ENCODE measurements at places on chromosomes 5 and 9. TPM values are rescaled to one million over a fixed set of nuclear protein-coding genes. Genes with fewer than 3 reads are reported as not detected.

SPRY4 gene
- 1.3 TPM for total RNA-seq

INSL6 gene
- total RNA-seq, result not detected

CARTPT gene
- not detected for total RNA-seq

PHF24 gene
- not detected for total RNA-seq

FCN2 gene
- not detected for total RNA-seq

IFNA2 gene
- not detected for total RNA-seq

C5orf46 gene
- not detected for total RNA-seq

CFAP77 gene
- total RNA-seq, result not detected

COL15A1 gene
- 0.10 TPM for total RNA-seq

RNF183 gene
- not detected for total RNA-seq

GPR151 gene
- not detected for total RNA-seq

MORN5 gene
- total RNA-seq, result not detected

AMBP gene
- total RNA-seq, result not detected

PDZD2 gene
- not detected for total RNA-seq

SPAAR gene
- not detected for total RNA-seq

PCDHA3 gene
- not detected for total RNA-seq

SLC6A19 gene
- total RNA-seq, result not detected

TEX48 gene
- 0.55 TPM for total RNA-seq

MEIKIN gene
- 1.5 TPM for total RNA-seq

SLC35A4 gene
- 80.4 TPM for total RNA-seq

CAMK2A gene
- total RNA-seq, result not detected

FCHO2 gene
- total RNA-seq, result 1.4 TPM

DELE1 gene
- 85.8 TPM for total RNA-seq

CKS2 gene
- 118 TPM for total RNA-seq

TIMD4 gene
- 3.4 TPM for total RNA-seq

BTNL8 gene
- total RNA-seq, result not detected

CA9 gene
- 0.24 TPM for total RNA-seq

HIGD2A gene
- total RNA-seq, result 185 TPM

SLC6A7 gene
- not detected for total RNA-seq

SPATA31A1 gene
- not detected for total RNA-seq

MYMK gene
- not detected for total RNA-seq

ARHGEF37 gene
- 0.51 TPM for total RNA-seq

CTNND2 gene
- total RNA-seq, result not detected

RNF38 gene
- 36.4 TPM for total RNA-seq

HTR1A gene
- not detected for total RNA-seq

ATG10 gene
- total RNA-seq, result 9.5 TPM

EDIL3 gene
- not detected for total RNA-seq

ENHO gene
- not detected for total RNA-seq

EGFLAM gene
- not detected for total RNA-seq

CD274 gene
- total RNA-seq, result 9.5 TPM

DRD1 gene
- total RNA-seq, result not detected
